ENCODE measurements at places on chromosomes 5 and 9.

DNA sequence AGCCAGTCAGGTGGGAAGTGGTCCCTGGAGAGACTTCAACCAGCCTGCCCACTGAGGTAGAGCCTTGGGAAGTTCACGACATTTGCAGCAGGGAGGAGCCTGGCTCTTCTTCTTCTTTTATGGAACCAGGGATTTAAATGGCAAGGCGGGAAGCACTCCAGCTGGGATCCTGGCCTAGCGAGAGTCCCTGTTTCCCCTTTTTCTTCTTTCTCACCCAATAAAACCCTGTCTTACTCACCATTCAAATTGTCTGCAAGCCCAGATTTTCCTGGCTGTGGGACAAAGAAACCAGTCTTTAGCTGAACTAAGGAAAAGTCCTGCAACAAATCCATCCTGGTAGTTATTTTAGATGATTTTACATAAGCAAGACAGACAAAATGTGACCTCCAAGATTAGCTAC, 503.7 kb downstream of the CDH10 start:
- no peak for DNase-seq

- no peak for DNase-seq
Measured at GRCh38 chr5:82884821-82885471, 192.2 kb downstream of the TMEM167A start.

- no peak for DNase-seq
Measured at GRCh38 chr5:53037141-53037859, 48.1 kb downstream of the ITGA2 start.

GRCh38 chr5:111432883-111433536, 79.3 kb downstream of the STARD4 start:
- no peak for DNase-seq

DNA sequence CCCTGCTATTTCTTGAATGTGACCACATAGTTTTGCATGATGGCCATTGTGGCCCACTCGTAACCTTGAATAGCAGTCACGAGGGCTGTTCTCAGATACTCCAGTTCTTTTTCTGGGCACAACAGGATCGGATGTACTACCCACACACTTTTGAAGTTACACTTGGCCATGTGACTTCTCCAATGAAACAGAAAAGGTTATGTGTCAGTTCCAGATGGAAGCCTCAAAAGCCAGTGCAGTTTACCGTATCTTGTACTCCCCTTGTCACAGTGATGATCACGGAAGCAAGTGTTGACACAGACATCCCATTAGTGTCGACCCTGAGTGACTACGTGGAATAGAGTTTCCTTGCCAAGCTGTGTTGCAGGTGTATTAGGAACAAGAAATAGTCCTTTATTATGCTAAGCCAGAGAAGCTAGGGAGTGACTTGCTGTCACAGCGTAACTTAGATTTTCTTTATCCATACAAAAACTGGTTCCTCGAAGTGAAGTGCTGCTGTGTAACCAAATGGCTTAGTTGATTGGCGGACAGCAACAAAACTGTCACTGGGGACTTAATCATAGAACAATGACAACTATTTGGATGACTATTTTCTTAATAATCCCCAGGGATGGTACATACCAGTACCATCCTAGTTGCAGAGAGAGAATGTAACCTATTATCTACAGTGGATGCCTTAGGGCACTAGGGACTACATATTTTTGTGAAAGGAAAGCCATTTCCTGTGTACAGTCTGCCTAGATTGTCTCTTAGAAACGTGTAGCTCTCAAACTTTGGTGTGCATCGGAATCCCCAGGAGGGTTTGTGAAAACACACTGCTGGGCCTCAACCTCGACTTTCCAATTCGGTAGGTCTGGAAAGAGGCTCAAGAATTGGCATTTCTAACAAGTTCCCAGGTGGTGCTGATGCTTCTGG, 90.1 kb upstream of the DMRT1 start:
- DNase-seq: no peak

- no peak for DNase-seq
Measured at GRCh38 chr5:53236683-53237082, 127.1 kb upstream of the MOCS2 start.

DNA sequence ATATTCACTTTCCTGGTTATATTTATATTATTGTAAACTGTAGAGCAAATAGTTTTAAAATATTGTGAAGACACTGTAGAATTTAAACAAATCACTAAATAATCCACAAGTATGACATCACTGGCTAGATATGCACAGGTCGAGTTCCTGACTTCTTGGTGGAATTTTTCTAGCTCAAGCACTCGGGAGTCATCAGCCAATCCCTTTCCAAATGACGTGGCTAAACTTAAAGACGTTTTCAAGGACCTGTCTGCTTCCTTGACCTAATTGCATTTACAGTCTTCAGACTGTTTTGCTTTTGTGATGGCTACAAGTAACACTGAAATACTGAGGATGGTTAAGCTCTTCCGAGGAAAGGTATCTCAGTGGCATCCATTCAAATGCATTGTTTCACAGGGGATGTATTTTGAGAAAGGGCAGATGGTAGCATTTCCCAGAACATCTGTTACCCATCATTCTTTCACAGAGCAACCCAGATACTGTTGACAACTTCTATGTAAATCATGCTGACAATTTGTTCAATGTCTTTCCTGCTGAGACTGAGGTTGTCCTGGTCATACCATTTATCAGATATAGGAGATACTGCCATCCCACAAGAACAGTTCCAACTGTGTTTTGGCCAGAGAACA, 262.8 kb downstream of the CDH10 start:
- DNase-seq: no peak

GRCh38 chr5:60830581-60831127, 13.4 kb downstream of the ELOVL7 start:
- no peak for DNase-seq

- DNase-seq: no peak
Measured at GRCh38 chr5:143241892-143242291, 161.6 kb downstream of the NR3C1 start.

DNA sequence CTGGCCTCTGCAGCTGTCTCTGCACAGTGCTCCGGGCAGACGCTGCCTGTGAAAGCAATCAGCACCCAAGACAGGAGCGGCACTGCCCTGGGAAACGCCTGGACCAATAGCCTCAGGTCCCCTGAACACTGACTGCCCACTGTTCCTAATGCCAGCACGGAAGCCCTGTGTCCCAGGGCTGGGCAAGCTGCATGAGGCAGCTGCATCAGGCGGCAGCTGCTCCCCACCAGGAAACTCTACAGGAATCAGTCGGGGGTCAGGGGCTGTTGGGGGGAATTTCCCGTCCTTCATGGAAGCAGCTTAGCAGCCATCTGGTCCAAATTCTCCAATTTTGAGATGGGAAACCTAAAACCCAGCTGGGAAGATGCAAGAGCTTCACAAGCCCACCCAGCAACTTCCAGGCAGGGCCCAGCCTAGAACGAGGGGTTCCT, 118.6 kb downstream of the VAV2 start:
- no peak for DNase-seq

- DNase-seq: no peak
Measured at GRCh38 chr5:141917760-141918159, 5.9 kb upstream of the DELE1 start.

- DNase-seq: no peak
Measured at GRCh38 chr9:71822456-71822855, 54.1 kb upstream of the CEMIP2 start.

GRCh38 chr9:72415163-72415562, 50.2 kb upstream of the ZFAND5 start:
- DNase-seq: peak; percentile 11

DNA sequence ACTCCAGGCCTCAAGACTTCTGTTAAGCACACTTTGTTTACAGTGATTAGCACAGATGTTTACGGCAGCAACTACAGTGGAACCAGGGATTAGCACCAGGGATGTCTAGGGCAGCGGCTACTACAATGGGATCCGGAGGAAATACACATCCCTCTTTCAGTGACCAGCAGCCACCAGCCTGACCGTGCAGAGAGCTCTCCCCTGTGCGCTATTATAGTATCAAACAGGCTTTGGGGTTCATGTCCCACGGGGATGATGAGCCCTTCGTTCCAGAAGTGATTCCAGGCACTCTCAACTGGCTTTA, 21.5 kb downstream of the GFPT2 start:
- DNase-seq: no peak

- DNase-seq: no peak
Measured at GRCh38 chr5:135040333-135041144, 6.5 kb upstream of the PITX1 start.

- DNase-seq: no peak
Measured at GRCh38 chr5:472076-472655, 29.2 kb downstream of the EXOC3 start.

DNA sequence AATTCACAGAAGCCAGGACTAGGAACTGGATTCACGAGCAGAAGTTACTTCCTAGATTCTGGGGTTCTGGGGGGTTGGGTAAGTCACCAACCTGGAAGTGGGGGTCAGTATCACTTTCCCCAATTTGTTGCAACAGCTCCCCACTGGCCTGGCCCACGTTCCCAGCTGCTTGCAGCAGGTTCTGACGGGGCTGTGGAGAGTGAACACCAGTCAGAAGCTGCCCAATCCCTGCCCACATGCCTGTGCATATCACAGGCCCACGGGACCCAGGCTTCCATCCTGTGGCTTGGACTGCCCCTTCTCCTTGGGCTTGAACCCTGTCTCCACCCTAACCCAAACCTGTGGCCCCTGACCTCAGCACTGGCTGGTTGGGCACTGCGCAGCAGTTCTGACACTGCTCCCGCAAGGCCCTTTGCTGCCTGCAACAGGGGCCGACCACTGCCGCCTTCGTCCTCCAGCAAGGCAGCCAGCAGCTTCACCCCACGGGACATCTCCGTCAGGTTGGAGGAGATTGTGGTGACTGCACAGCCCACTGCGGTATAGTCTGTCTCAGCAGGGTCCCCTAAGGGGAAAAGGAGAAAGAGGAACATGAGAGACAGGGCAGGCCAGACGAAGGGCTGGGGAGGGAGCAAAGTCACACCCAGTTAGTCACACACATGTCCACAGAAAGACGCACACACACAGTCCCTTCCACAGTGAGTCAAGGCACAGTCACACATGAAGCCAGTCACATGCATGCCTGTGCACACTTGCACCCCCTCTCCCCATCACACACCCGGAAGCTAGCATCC, 13.1 kb downstream of the TLN1 start:
- DNase-seq: no peak

- DNase-seq: no peak
Measured at GRCh38 chr9:106110483-106110882, 416.1 kb downstream of the TMEM38B start.

DNA sequence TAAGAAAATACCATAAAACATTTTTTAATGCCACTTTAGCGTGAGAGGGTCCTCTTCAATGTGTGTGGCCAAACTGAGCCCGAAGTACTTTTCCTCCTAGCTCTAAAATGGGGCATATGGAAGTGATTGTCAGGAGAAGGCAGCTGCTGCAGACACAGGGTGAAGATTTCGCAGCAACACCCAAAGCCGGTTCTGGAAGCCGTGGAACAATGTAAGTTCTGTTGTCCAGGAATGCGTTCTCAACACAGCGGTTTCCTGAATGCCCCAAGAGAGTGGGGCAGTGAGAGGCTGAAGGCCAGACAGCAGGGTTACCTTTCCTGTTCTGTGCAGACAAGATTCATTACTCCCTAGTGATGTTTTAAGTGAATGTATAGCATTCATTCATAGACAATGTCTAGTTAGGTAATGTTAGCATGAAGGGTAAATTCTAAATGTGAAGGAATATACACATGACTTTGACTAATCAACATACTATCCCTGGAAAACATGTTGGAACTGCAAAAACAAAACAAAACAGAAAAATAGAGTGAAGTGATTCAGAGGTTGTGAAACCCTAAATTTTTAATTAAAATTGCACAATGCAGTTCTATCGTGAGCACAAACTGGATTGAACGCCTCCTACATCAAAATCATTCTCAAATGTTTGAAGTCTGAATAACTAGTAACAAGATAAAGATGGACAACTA, 197.0 kb upstream of the SEMA6A start:
- DNase-seq: no peak

GRCh38 chr5:126508962-126509279, 85.7 kb downstream of the GRAMD2B start:
- DNase-seq: no peak

GRCh38 chr5:44935871-44936270, 127.1 kb downstream of the MRPS30 start:
- DNase-seq: no peak

- DNase-seq: no peak
Measured at GRCh38 chr9:2229109-2229721, 214.1 kb downstream of the SMARCA2 start.

GRCh38 chr5:78801413-78801812, 152.8 kb upstream of the LHFPL2 start:
- DNase-seq: no peak

DNA sequence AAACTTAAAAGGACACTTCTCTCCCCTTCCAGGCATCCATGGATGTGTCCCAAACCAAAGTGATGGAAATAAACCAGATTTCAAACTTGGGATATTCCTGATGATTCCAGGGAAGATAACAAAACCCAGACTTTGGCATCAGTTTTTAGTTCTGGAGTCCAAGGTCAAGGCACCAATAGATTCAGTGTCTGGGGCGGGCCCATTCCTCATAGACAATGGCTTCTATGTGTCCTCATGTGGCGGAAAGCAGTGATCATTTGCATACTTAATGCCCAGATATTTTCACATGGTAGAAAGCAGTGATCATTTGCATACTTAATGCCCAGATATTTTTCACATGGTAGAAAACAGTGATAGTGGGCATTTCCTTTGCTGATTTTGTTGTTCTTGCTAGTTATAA, 151.4 kb upstream of the DAP start:
- DNase-seq: no peak

- no peak for DNase-seq
Measured at GRCh38 chr9:18866121-18866831, 166.7 kb downstream of the SAXO1 start.

- no peak for DNase-seq
Measured at GRCh38 chr5:98173334-98173733, 600.1 kb upstream of the RGMB start.

GRCh38 chr9:128152133-128153059, 3.1 kb downstream of the LCN2 start:
- no peak for DNase-seq

DNA sequence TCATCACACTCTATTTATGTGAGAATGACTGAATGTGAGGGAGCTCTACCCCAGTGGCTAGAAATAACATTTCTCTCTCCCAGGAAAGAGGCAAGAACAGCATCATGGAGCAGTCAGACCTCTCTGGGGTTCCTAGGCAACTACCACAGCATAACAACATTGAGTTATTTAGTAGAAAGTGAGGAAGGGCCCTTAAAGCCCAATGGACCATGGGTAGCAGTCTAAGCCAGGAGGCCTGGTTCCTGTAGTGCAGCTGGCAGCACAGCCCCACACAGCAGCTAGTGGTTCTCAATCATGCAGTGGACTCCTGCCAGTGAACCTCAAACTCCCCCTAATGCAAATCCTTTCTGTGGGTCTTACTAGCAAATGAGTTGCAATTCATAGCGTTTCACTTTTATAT, 55.3 kb downstream of the SPEF2 start:
- no peak for DNase-seq

- DNase-seq: no peak
Measured at GRCh38 chr5:81757404-81757803, 6.5 kb upstream of the SSBP2 start.

DNA sequence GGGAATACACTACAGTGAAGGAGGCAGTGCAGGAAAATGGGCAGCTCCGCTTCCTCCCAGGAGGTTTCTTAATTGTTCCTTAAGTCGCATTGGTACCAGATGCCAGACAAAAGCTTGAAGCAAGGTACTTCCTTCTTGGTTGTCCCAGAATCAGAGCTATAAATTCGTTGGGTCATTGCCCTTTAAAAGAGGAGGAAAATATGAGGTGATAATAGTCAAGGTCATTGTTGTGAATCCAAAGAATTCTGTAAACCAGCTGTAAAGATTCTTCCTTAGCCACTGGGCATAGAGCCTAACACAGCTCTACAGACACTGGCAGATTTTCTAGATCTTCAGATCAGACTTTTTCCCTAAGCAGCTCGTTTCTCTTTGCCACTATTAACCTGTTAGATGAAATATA, 444.1 kb upstream of the TLE4 start:
- no peak for DNase-seq

- DNase-seq: no peak
Measured at GRCh38 chr5:120886351-120886860, 422.3 kb downstream of the PRR16 start.

Measured in GM18507 (cell line).